ENCODE measurements at places on chromosomes 7 and 10.

DNA sequence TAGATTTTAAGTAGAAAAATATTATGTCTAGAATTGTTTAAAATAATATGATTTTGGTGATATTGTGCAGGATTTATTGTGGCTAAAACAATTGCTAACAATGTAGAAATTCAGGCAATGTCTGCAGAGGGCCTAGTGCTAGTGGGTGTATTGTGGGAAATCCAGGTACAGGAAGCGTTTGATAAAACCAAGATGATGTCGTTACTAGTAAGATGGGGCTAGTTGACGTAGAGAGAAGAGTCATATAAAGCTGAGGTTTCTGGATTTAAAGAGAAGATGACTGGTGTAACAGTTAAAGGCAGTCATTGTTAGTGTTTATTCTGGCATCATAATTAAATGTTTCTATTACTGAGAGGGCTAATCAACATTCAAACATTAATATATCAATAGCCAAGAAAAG is 43.5 kb downstream of the ADK start:
- no peak for DNase-seq

DNA sequence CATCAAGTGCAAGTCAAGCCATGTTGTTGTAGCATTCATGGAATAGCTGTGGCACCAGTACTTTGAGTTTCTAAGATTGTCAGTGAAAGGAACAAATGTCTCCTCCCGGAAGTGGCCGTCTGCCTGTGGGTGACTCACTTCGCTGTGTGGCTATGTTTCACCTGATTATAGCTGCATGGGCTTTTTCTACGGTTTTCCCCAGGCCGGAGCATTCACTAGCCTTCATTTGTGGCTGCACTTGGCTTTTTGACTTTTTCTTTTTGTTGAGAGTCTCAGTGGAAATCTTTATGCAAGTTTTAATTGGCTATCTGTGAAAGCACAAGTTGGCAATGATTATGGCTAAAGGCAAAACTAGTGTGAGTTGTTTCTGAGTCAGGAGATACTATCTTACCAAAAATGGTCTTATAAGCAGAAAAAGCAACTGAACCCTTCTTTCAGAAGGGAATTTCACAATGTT is 35.0 kb downstream of the SRI start:
- DNase-seq: no peak

DNA sequence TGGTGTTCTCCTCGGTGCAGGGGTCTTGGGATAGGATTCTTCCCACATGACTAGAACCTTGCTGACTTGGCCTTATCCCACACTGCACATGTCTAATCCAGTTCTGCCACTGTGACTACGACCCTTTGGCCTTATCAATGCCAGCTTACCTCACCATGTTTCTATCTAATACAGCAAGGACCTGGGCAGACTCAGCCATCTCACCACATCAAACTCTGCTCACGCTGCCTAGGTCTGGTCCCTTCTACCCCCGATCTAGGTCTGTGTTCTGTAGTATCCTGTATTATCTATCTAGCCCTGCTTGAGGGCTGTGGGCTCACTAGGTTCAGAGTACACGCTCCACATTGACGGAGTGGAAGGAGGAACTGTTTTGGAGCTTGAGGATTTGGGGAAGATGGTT is 282.4 kb downstream of the HPSE2 start:
- no peak for DNase-seq

DNA sequence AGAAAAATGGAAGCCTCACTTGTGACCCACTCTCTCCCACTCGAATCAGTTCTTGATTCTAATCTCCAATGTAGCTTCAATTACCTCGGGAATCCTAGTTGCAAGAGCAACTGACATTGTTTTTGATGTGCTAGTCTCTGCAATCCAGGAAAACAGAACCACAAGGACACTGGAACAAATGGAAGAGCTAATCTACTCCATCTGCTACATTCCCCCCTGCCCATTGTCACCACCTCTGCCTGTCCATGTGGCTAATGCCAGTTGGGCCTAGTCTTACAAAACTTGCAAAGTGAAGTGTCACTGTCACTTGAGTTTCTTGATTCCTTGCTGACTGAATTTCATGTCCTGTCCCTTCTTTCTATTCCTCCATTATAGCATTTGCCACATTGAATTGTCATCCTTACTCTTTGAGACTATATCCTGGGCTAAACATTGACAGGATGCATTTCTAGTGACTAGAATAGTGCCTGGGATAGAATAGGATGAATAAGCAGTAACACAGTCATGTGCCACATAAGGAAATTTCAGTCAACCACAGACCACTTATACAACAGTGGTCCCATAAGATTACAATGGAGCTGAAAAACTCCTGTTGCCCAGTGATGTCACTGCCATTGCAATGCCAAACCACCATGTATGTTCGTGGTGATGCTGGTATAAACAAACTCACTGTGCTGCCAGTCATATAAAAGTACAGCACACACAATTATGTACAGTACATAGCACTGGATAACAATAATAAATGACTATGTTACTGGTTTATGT is 13.5 kb downstream of the GCC1 start:
- DNase-seq: no peak

DNA sequence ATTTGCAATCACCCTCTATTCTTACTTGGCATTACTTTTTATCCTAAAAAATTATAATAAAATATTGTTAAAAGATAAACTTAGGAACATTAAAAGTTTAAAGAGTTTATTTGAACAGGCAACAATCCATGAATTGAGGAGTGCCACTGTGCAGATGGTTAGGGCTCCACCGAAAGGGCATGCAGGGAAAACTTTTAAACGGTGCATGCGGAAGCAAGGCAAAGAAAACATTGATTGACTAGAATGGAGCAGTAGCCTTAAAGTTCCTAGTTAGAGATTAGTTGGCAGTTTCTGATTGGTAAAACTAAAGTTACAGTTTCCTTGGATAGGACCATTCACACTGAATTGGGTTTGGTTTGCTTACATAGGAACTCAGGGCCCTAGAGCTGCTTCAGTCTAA is 17.3 kb downstream of the CC2D2B start:
- DNase-seq: no peak

DNA sequence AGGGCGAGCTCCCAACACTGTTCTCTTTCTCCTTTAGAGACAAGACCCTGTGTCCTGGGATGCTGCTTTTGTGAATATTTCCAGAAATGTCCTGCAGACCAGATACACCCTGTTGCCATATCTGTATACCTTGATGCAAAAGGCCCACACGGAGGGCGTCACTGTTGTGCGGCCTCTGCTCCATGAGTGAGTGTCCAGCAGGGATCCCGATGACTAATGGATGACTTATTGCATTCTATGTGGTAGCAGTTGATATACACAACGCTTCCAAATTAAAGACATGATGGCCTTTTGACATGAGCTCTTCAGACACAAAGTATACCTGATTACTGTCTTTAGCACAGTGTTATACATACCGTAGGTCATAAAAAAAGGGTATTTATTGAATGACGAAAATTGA is 45.0 kb upstream of the MGAM2 start:
- DNase-seq: no peak

- DNase-seq: no peak
Observed at GRCh38 chr7:22771872-22772228, 44.9 kb downstream of the IL6 start.

GRCh38 chr10:78756604-78757343 is 312.0 kb upstream of the ZMIZ1 start:
- no peak for DNase-seq

DNA sequence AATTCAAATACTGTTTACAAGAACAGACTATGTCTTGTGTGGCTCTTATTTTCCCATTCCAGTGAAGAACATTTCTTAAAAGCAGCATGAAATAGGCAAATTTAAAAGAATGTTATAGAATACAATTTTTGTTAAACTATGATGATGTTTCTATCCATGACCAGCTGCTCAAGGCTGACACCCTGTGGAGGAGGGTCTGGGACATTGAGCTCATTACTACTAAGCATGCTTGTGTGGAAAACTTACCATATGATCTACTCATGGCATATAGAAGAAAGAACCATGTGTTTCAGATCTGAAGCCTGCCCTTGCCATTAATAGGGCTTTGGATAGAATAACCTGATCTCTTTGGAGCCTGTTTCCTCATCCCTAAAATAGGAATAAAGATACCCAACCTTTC is 125.0 kb downstream of the FOXP2 start:
- no peak for DNase-seq

GRCh38 chr10:5746197-5746596 is 61.6 kb downstream of the TASOR2 start:
- no peak for DNase-seq

DNA sequence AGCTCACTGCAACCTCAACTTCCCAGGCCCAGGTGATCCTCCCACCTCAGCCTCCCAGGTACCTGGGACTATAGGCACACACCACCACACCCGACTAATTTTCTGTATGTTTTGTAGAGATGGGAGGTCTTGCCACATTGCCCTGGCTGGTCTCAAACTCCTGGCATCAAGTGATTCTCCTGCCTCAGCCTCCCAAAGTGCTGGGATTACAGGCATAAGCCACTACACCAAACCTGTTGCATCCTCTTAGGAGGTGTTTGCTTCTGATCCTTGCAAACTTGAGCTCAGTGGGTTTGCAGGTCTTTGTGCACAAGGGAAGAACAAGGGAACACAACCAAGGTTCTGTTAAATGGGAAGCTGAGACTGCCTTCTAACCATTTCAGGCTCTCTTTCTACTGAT is 184.6 kb downstream of the ARHGAP12 start:
- no peak for DNase-seq

DNA sequence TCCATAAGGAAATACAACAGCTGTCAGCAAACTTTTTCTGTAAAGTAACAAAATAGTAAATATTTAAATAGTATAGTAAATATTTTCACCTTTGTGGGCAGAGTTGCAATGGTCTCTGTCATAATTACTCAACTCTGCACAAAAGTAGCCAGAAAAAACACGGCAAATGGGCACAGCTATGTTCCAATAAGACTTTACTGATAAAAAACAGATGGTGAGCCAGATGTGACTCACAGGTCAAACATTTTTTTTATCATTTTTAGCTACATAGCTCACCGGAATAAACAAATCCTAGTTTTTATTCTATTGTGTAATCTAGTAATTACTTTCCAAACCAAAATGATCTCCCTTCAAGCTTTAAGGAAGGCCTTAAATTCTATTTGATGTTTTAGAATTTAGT is 55.3 kb downstream of the NCAPG2 start:
- no peak for DNase-seq

DNA sequence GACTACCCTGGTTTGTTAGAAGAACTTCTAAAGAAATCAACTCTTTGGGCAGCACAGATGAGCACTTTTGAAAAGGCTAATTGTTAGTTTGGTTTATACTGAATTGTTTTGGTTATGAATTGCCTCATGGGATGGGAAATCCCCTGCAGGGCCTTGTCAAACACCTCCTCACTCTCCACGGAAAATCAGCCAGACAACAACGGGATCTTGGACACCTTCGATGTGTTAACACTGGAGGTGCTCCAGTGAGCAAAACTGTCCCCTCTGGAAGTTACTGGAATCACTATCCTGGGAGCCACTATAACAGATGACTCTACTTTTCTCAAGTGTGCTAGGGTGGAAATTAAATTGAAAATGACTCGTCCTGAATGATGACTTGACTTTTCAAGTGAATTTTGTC is 38.7 kb downstream of the CDK6 start:
- DNase-seq: no peak

- DNase-seq: no peak
Observed at GRCh38 chr10:86085136-86085535, 281.5 kb downstream of the GRID1 start.

DNA sequence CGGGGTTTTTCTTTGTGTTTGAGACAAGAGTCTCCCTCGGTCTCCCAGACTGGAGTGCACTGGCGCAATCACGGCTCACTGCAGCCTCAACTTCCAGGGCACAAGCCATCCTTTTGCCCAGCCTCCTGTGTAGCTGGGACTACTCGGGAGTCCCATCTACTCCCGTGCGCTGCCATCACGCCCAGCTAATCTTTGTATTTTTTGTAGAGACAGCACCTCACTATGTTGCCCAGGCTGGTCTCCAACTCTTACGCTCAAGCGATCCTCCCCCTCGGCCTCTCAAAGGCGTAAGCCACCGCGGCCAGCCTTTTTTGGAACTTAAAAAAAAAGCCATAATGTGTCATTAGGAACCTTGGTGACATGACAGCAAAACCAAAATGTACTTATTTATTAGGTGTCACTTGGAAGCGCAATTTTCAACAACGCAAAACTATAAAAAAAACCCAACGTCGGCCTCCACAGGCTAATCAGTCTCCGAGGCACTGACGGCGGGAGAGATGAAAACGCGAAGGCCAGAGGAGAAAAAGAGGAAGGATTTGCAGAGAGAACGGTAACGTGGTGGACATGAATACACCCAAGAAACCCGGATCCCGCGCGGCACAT is 911 bp upstream of the HNRNPH3 start:
- DNase-seq: no peak

GRCh38 chr10:123687758-123688157 is 21.6 kb downstream of the GPR26 start:
- DNase-seq: no peak

DNA sequence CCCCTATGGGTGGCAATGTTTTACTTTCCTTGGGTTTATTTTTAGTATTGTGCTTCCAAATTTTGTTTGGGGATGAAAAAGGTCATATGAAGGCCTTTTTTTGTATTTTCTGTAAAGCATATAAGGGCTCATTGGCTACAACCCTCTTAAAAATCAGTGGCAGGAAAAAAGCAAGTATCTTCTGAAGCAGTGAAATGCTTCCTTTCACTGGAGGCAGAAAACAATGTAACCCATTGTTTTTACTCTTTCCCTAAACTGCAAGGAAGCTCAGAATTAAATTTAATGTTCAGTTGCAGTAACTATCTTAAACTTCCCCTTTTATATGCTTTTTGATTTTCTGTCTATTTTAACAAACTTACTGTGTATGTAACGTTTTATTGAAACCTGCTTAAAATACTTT is 148.7 kb upstream of the LYZL1 start:
- no peak for DNase-seq

DNA sequence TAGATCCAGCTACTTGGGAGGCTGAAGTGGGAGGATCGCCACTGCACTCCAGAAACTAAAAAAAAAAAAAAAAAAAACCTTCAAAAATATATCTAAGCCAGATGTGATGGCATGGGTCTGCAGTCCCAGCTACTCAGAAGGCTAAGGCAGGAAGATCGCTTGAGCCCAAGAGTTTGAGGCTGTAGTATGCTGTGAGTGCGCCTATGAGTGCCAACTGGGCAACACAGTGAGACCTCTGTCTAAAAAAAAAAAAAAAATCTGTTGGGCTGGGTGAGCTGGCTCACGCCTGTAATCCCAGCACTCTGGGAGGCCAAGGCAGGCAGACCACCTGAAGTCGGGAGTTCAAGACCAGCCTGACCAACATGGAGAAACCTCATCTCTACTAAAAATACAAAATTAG is 2.8 kb upstream of the CHCHD1 start:
- no peak for DNase-seq

Measured in stimulated activated CD8-positive, alpha-beta memory T cell treated with anti-CD3 and anti-CD28 coated beads, Interleukin-4, amount 100 ng/mL, for 1 hour (primary cell).